ENCODE measurements at places on chromosomes 12 and 14.

DNA sequence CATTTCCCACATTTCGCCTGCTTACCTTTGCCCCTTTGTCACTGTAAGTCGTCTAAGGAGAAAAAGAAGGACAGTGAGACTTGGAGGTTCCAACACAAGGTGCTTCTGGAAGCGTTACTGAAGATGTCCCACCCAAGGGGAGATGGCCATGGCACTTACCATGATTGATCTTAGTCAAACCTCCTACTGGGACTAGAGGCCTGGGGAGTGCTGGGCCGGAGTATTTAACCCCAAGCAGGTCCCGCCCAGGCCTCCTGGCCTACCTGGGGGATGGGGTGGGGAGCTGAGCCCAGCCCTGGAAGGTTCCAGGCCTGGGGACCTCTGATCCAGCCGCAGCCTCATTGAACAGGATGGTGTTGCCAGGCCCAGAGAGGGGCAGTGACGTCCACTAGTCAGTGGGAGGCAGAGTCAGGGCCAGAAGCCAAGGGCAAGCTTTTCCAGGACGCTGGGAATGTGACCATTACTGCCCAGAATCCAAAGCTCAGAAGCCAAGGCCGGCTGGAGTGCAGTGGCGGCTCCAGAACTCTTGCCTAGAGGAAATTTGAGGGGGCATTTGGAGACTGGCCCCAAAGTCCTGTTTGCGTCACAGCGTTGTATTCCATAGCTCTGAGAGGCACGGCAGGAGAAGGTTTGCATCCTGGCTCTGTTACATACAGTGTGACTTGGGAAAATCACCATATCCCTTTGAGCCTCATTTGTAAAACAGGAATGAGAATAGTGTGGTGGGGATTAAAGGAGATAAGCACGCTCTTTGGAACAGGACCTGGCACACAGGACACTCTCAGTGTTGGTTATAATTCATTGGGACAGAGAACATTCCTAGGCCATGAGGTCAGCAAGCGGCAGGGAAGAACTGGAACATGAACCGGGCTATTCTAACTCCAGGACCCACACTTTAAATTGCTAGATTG lies at the start of gene HPD:
HPD (minus strand) TSS at position 198 of the 911 bp plus-strand sequence; CDS start at position 162, 36 bp downstream.
- no peak for DNase-seq

GRCh38 chr14:75315144-75315543 lies 36.5 kb downstream of the FOS start:
- no peak for DNase-seq

DNA sequence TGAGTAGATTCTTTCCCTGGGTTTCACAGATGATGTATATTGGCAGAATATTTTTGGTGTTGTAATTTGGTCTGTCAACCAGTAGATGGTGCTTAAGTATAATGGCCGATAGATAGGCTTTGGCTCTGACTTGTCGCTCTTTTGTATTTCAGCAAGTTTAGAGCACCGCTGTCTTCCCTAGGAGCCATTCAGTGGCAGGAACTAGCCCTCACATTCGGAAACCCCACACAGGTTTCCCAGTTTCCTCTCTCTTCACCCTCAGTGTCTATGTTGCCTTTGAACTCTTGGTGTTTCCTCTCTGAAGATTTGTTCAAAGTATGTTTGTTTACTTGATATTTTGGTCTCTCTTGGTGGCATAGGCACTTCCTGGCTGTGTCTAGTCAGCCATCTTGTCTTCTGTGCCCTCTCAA lies 102.2 kb downstream of the GPHN start:
- DNase-seq = no peak

- DNase-seq = no peak
Measured at GRCh38 chr12:30825341-30825740, 70.6 kb upstream of the CAPRIN2 start.

DNA sequence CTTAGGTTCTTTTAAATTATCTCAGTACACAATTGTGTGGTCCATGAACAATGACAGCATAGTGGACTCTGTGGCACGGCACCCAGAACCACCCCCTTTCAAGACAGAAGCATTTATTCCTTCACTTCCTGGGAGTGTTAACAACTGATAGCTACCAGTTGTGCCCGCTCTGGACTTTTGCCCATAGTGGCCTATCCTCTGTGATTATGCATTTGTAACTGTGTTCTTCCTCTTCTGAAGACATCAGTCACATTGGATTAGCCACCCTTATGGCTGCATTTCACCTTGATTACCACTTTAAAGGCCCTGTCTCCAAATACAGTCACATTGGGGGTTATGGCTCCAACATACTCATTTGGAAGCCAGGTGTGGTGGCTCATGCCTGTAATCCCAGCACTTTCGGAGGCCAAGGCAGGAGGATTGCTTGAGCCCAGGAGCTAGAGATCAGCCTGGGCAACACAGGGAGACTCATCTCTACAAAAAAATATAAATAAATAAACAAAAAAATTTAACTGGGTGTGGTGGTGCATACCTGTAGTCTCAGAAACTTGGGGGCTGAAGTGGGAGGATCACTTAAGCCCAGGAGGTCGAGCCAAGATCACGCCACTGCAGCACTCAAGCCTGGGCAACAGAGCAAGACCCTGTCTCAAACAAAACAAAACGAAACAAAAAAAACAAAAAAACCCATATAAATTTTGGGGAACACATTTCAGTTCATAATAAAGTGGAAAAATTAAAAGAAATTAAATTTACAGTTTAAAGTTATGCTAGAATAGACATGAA lies 27.6 kb upstream of the PHC1 start:
- DNase-seq = no peak

DNA sequence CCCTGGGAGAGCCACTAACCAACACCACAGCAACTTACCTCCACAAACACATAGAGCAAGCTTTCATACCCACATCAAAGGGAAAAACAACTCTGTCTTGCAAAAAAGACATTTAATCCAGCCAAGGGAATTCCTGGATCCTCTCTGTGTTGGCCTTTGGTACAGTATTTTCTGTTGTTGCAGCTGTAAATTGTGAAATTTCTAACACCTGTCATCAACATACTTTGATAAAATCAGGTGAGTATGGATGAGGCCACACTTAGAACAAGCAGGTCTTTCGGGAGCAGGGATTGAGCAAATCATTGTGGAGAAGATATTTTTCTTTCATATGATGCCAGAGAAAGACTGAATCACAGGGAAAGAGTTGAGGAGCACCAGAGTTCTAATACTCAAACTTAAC lies 89.3 kb downstream of the SPTSSA start:
- no peak for DNase-seq

DNA sequence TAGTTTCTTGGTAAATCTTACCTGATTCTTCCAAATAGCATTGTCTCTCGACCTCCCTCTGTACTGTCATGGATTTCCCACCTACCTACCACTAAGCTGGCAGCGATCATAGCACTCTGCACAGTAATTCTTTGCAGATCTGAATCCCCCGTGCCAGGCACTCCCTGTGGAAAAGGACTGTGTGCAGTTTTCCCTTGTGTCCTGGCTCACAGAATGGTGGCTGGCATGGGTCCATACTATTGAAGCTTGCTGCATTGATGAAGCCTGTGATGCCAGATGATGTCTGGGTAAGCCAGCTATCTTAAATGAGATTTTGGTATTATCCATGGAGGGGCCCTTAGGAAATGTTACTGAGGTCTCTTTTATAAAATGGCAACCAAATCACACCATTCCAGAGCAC lies 135.7 kb downstream of the RPAP3 start:
- no peak for DNase-seq

DNA sequence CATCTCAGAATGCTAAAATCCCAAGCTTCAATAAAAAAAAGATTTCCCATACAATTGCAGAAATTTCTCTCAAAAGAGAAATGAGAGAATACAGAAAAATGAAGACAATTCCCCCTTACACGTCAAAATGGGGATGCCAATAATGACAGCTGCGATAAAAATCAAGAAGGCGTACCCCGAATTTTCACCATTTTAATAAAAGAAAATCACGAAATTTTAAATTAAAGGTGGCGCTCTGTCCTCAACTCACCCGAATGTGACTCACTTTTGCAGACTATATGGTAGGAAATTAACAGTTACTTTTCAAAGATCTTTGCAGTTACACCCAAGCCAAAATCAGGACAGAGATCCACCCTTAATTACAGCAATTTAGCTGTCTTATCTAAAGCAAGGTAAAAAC lies 2.1 kb downstream of the ATP2B1 start:
- DNase-seq = no peak

DNA sequence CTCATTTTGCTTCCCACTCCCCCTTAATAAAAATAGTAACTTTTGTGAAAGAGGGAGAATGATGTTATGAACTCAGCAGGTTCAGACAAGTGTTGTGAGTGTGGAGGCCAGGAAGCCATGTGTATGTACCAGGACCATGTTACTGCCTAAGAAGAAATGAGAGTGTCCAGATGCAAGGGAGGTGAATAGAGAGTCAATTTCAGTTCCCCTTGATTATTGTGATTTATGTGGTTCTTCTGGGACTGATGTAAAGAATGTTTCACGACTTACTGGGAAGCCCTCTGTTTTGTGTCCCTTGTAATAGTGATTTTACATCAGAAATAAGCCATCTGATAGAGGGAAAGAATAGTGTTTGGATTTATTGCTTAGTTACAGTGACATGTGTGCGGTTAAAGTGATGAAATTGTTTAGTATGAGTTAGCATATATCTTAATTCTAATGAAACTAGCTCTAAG lies 32.5 kb downstream of the FBXO34 start:
- DNase-seq = no peak

GRCh38 chr12:42617622-42618021 lies 28.1 kb upstream of the PRICKLE1 start:
- no peak for DNase-seq

GRCh38 chr12:46585854-46586621 lies 213.5 kb upstream of the SLC38A2 start:
- DNase-seq = no peak

- DNase-seq = no peak
Measured at GRCh38 chr14:97058074-97058467, 260.9 kb downstream of the VRK1 start.

GRCh38 chr12:10190558-10191388 lies 11.9 kb downstream of the TMEM52B start:
- DNase-seq = no peak

DNA sequence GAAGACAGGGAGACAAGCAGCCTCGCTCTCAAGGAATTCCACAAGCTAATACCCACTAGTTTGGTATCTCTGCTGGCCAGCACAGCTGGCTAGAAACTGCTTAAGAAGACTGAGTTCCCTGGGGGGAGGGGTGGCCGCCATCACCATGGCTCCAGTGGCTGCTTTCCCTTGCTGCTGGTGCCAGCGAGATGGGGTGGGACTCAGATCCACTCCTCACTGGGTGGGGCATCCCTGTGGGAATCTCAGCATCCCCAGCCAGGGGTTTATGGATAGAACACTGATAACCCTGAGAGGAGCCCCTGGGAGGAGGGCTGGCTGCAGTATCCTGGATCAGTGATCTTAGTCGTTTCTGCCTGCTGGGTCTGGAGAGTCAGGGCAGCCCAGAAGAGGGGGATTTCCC lies 170.6 kb upstream of the MDGA2 start:
- DNase-seq = no peak

DNA sequence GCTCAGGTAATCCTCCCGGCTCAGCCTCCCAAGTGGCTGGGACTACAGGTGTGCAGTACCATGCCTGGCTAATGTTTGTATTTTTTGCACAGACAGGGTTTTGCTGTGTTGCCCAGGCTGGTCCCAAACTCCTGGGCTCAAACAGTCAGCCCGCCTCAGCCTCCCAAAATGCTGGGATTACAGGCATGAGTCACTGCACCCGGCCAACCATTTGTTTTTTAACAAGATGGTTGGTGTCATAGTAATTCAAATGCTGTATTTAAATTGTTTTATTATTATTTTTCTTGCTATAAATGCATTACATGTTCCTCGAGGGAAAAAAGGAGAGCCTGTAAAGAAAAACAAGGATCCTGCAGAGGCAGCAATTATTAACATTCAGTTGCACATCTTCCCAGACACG lies 83.9 kb downstream of the EP400 start:
- DNase-seq = no peak

GRCh38 chr14:72788255-72788654 lies 105.6 kb downstream of the DPF3 start:
- no peak for DNase-seq

- DNase-seq = no peak
Measured at GRCh38 chr12:109462868-109463692, 14.0 kb downstream of the KCTD10 start.

- DNase-seq = no peak
Measured at GRCh38 chr14:78005325-78005724, 164.8 kb upstream of the NRXN3 start.

DNA sequence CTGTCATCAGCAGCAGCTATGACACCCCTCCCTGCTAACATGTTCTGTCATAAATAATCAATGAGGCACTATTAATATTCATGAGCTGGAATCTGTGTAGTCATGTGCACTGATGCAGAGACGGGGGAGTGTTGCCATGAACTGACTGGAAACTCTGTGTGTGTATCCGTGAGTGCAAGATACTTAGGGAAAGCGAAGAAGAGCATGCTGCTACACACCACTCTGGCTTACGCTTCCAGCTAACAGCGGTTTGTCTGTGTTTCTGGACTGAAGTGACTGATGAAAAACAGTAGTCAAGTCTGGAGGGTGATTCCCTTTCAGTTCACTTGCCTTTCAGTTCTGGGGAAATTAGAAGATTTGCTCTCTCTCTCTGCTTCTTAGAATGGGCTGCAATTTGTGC lies 249.4 kb downstream of the PDZRN4 start:
- no peak for DNase-seq

DNA sequence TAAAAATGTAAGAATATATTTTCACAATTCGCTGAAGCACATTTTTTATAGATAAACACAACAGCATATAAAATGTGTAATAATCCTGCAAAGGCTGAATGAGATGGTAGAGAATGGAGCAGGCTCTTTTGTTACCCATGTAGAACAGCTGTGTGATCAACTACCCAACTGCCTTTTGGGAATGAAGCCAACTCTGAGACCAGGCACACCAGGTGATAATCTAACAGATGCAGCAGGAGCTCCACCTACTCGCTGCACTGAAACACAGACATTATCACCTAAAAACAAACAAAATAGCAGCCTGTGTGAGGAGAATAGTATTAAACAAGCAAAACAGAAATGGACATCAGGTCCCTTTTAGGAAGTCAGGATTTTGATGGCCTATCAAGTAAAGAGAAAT lies 183.3 kb downstream of the CCDC59 start:
- no peak for DNase-seq

- no peak for DNase-seq
Measured at GRCh38 chr12:106081606-106082005, 57.1 kb downstream of the NUAK1 start.

GRCh38 chr14:94377866-94378470 lies 10.4 kb downstream of the SERPINA1 start:
- DNase-seq = no peak

Measured in cortex of kidney (tissue), 1 donor.